ENCODE measurements at places on chromosomes 7 and 10.

DNA sequence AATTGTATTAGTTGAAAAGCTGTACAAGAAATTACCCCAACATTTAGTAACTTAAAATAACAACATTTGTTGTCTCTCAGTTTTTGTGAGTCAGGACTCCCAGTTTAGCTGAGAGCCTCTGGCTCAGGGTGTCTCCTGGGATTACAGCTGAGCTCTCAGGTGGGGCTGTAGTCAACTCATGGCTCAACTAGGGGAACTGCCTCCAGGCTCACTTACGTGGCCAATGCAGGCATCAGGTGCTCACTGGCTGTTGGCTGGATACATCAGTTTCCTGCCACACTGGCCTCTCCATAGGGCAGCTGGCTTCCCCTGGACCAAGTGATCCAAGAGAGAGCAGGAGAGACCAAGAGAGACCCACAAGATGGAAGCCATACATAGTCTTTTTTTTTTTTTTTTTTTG is 17.5 kb downstream of the CCNY start:
- no peak for DNase-seq

- DNase-seq: no peak
These were observed 50.6 kb downstream of the GRK5 start for GRCh38 chr10:119257899-119258419.

DNA sequence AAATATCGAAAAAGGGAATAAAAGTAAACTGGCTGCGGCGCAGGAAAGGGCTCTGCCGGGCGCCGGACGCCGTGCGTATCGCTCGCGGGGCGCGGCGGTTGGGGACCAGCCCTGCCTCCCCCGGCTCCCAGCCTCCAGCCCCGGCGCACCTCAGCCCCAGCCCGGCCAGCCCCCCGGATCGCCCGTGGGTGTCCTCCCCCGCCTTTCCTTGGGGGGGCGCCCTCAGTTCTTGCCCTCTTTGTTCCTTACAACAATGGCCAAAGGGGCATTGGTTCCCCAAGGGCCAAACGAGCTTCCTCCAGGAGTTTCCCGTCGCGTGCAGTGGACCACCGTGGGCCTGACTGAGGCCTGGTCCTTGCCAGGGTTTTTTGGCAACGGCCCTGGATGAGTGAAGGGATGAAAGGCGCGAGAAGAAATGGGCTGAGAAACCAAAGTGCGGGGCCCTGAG is 1.2 kb downstream of the MACROH2A2 start:
- no peak for DNase-seq

- DNase-seq: no peak
These were observed 35.9 kb upstream of the INHBA start for GRCh38 chr7:41738806-41739205.

DNA sequence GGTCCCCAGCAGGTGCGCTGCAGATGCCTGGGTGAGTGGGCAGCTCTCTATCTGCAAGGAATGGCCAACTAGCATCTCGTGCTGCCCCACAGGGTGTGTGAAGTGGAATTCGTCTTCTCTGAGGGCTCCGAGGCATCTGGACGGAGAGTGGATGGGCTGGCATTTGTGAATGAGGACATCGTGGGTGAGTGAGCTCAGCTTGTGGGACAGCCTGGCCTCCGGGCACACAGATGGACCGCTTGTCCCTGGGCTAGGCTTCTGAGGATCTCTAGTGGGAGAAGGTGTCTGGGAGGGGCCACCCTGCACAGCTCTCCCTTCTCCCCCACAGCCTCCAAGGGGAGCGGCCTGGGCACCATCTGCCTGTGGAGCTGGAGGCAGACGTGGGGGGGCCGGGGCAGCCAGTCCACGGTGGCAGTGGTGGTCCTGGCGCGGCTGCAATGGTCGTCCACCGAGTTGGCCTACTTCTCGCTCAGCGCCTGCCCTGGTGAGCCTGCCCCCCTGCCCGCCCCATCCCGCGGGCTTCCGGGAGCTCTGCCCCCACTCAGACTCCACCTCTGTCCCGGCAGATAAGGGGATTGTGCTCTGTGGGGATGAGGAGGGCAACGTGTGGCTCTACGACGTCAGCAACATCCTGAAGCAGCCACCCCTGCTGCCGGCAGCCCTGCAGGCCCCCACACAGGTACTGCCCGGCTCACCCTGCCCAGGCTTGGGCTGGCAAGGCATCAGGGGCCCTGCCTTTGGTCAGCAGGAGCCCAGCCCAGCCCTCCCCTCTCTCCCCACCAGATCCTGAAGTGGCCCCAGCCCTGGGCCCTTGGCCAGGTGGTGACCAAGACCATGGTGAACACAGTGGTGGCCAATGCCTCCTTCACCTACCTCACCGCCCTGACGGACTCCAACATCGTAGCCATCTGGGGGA is 6.3 kb downstream of the POLR2J start:
- DNase-seq: no peak

- no peak for DNase-seq
These were observed 201.7 kb upstream of the KLF14 start for GRCh38 chr7:130935564-130936157.

DNA sequence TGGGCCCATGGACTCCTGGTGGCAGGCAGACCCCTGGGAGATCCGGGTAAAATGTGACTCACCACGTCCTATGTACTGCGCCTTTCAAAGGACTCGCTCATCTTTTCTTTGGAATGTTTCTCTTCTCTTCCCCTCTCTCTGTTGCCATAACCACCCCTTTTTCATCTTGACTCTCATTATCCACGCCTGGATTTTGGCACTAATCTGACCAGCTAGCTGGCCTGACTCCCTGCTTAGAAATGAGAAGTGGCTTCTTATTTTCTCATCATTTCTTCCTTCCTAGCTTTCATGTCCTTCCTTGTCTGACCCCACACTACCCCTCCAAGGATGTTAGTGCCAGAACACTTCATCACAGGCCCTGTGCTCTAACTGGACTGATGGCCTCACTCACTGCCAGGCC is 98.0 kb upstream of the FAM171A1 start:
- DNase-seq: no peak

GRCh38 chr10:5574642-5575131 is 49.9 kb downstream of the CALML3 start:
- no peak for DNase-seq

GRCh38 chr7:26370011-26370410 is 78.3 kb downstream of the SNX10 start:
- DNase-seq: no peak

DNA sequence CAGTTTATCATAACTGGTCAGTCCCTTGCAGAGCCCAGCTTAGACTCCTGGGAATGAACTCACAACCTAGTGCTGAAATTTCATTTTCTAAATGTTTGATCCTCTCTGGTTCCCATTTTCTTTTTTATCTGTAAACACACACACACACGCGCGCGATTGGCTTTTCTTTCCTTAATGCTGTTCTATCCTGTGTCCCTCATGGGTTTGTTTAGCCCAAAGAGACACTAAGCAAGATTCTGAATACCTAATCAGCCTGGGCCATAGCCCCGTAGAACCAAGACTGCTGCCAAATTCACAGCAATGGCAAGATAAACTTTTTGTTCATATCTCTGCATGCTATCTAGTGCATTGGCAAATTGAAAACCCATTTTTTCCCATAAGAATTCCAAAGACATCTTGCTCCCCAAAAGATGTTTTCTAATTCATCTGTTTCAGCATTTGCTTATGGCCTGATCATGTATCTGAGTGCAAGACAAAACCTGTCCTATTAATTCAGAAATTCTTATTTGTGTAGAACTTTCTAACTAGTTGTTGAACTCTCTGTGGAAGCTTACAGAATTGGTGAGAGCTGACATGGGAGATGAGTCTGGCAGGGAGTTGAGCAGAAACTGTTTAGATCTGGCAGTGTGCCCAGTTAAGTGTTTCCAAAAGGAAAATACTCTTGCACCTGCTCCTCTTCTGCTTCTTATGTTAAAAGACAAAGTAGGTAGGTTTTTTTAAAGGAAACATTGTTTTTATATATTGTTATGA is 1.8 kb upstream of the IFIT1 start:
- DNase-seq: no peak

DNA sequence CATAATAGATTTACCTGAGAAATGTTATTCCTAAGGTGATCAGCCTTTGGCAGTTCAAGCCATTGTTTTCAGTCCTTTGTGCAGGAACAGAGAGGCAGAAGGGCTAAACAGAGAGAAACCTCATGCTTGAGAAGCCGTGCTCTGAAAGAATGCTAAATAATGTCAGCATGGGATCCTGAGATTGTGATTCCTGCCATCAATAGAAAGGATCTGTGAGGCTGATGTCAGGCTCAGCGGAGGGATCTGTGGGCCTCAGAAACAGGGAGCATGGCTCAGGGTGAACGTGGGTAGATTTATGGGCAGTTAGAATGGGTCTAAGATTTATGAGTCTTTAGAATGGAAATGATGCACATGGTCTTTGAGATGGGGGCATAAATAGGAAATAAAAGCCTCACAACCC is 439.2 kb upstream of the IGFBP3 start:
- DNase-seq: no peak

DNA sequence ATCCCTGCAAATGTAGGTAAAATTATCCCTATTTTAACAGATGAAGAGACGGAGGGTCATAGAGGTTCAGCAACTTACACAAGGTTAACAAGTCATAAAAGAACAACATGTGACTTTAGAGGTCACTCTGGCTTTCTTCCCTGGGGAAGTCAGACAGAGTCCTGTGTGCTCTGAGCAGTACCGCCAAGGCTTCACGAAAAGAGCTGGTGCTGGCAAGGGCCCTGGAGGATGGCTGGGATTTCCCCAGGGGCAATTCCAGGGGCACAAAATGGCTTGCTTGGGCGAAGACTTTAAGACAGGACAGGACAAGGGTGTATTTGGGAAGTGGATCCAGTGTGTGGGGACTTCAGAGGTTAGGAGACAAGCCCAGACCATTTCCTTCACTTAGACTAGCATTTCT is 144.1 kb downstream of the PIP4K2A start:
- DNase-seq: no peak

DNA sequence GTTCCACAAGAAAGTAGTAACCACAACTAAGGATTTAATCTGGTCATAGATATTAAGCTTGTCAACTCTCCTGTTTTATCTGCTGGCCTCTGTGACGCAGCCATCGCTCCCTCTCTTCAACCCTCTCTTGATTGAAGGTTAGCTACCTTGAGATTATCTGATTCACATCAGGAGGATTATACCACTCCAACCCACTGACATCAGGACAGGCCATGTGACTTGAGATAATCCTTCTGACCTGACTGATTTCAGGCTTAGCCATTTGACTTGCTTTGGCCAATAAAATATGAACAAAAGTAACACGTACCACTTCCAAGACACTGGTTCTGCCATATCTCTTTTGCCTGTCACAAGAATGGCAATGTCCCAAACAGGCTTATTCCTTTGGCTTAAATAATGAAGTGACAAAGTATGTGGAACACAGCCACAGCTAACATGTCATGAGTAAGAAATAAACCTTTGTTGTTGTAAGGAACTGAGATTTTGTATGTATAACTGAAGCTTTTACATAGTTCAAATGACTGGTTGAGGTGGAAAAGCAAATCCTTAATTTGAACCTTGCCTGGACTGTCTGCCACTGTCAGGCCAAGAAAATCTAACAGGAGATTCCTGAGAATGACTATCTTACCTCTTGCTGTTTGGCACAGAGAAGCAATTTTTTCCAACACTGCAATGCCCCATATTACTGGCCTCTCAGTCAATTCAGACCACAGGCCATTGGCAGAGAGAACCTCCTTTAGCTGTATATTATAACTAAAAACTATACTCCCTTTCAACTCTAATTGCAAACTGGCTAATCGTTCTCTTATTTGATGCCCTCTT is 13.9 kb downstream of the ZNF438 start:
- DNase-seq: no peak

DNA sequence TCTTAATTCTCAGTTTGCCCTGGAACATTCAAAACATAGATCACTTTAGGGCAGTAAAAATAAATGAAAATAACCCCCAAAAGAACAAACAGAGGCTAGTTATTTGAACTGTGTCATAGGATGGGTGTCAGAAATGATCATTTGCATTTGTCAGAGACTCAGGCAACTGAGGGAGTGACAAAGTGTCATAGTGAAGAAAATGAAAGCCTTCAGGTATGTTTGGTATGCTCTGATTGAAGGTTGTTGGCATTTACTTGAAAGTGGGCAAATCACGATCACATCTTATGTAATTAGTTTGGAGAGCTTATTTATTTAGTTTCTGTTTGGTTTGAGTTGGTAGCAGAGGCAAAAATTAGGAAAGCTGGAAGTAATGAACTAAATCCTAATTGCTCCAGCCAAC is 880.9 kb downstream of the ANKRD7 start:
- no peak for DNase-seq

- DNase-seq: no peak
These were observed 9.3 kb downstream of the ADD3 start for GRCh38 chr10:110017052-110017451.

GRCh38 chr7:17674166-17674942 is 265.9 kb downstream of the SNX13 start:
- DNase-seq: no peak

- no peak for DNase-seq
These were observed 1588.8 kb downstream of the REEP3 start for GRCh38 chr10:65110009-65110408.

GRCh38 chr10:21314111-21314626 is 211.3 kb downstream of the SKIDA1 start:
- DNase-seq: no peak

GRCh38 chr10:47348661-47349470 is 703 bp downstream of the RBP3 start:
- DNase-seq: no peak

- DNase-seq: peak; percentile 77
These were observed 78.9 kb downstream of the MKI67 start for GRCh38 chr10:128047351-128047750.

DNA sequence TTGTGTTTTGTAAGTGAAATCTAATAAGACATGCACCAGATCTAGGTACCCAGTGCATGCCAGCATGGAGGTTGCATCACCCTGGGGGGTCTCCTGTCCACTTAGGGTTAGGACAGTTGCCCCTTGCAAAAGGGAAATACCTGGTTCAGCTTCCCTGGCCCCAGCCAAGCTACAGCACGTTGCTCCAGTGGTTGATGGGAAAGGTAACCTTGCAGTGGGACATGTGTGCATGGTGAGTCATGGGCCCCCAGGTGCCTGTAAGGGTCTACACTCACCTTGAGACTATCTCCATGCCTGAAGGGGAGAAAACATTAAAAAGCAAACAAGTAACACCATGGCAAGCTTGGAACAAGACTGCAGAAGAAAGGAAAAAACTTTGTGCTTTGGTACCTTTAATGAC is 143.9 kb downstream of the LSM5 start:
- no peak for DNase-seq

- DNase-seq: no peak
These were observed 24.6 kb downstream of the FRMPD2 start for GRCh38 chr10:48249763-48250351.

DNA sequence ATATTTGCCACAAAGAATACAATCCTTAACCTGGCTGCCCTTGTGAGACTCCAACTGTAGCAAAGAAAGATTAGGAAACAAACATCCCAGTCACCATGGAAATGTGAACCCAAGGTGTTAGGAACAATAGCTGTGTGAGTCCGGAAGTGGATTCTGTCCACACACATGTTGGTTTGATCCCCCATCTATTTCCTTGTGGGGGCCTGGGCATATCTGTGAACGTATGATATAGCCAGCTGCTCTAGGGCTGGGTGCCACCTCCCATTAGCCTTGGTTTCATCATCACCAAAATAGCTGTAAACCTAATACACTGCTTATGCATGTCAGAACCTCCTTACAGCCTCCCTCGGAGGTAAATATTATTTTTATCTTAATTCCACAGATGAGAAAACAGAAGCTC is 26.4 kb downstream of the GRK5 start:
- DNase-seq: no peak

Data from effector CD4-positive, alpha-beta T cell (primary cell).